ELF-1 (cell line): ENCODE measurements at places on chromosomes 3 and 15.

DNA sequence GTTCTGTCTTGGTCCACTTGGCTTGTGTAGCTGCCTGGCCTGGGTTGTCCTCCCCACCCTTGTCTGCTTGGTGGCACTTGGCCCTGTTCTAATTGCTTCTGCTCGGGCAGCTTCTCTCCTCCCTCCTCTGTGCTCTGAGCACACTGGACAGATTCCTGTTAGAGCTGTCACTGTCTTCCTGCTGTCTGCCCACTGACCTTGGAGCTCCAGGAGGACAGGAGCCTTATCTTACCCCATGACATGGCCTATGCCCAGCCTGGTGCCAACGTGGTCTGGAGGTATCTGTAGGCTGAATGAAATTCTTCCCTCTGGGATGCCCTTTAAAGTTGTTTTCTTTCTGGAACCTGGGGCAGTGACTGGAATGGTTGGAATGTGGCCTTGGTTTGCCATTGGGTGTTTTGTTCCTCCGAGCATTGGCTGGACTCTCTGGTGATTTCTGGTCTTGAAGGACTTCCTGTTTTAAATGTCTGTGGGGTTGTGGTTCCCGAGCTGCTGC is 94.1 kb downstream of the FAM43A start:
- peak; percentile 43 for DNase-seq

DNA sequence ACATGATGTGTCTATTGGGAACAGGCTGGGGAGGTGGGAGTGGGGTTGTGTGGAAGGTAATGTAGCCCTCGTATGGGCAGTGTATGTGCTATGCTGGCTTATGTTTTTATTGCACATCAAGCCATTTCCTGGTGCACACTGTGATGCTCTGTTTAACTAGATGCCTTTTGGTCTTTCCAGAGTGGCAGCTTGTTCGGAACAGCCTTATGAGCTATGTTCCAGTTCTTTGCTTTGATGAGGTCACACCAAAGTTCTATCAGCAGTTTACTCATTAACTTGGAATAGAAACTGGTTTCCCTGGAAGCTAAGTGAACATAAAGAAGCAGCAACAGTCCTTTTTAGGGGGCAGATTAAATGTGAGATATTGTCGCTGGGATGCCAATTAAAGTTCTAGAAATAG is 133.9 kb downstream of the DIPK2A start:
- DNase-seq = no peak

DNA sequence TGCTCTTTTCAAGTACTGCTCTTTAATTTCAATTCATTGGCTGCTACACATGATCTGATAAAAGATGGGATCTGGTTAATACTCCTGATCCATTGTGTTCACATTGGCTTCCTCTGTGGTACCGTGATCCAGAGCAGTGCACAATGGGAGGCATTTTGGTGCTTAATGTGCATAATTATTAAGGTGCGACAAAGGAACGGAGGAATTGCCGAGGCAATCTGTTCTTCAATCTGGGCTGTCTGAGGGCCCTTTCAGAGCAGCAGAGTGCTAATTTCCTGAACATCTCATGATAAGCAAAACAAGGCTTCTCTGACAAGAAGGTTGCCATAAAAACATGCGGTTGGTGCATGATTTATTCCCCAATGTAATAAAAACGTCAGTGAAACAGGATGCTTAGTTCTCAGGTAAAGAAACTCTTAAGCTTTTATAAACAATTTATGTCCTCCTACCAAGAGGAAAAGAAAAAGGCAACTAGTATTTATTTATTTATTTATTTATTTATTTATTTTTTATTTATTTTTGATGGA is 64.0 kb upstream of the EPHA3 start:
- DNase-seq = no peak

DNA sequence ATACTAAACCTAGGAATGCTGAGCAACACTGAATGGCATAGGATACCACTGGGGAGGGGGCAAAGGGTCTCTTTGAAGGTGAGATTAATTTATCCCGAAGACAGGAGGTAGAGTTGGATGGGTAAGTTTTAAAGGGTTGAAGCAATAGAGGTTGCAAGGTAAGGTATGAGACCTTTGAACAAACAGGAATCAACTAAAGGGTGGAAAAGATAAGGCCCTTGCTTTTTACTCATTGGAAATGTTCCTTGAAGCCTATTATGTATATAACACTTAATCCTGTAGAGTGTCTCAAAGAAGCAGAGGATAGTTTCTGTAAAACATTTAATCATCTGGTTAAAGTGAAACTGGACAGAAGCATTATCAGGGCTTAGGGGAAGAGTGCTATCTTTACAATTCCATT is 5.7 kb downstream of the ABHD5 start:
- no peak for DNase-seq

GRCh38 chr3:13263770-13264467 is 156.2 kb downstream of the NUP210 start:
- DNase-seq = peak; percentile 43

GRCh38 chr15:51589881-51590568 is 32.5 kb downstream of the DMXL2 start:
- DNase-seq = no peak
